Activated T-helper 1 cell treated with anti-CD3 and anti-CD28 coated beads, Interleukin-2, amount 50 U/mL, for 16 hours (primary cell): ENCODE measurements at places on chromosomes 16 and 17.

GRCh38 chr17:47220531-47220999 is 11.4 kb downstream of the MYL4 start:
- no peak for DNase-seq

GRCh38 chr17:31508288-31509094 is 117.0 kb downstream of the RAB11FIP4 start:
- DNase-seq: no peak

DNA sequence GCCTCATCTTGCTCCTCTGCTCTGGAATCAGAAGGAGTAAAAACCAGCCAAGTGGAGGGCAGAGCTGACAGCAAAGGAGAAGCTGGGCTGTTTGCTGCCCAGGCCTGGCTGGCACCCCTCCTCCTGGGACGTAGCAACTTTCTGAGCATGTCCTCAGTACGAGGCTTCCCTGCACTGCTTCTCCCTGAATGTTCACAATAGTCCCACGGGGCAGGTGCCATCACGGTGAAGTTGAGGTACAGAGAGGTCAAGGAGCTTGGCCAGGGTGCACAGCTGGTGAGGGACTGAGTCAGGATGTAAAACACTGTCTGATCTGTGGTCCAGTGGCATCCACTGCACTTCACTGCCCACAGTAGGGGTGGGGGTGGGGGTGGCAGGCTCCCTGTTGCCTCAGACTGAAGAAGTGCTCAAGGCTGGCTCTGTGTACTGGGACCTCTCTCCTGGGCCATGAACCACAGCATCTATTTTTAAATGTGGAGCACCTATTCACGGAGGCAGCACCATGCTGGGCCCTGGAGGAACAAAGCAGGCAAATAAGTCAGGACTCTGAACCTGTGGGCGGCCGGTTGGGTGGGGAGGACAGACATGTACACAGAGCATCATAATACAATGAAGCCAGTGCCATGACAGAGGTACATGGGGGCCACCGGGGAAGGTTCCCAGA is 369.5 kb downstream of the SEC14L1 start:
- no peak for DNase-seq

GRCh38 chr16:80759419-80760162 is 44.8 kb downstream of the CDYL2 start:
- DNase-seq: no peak

DNA sequence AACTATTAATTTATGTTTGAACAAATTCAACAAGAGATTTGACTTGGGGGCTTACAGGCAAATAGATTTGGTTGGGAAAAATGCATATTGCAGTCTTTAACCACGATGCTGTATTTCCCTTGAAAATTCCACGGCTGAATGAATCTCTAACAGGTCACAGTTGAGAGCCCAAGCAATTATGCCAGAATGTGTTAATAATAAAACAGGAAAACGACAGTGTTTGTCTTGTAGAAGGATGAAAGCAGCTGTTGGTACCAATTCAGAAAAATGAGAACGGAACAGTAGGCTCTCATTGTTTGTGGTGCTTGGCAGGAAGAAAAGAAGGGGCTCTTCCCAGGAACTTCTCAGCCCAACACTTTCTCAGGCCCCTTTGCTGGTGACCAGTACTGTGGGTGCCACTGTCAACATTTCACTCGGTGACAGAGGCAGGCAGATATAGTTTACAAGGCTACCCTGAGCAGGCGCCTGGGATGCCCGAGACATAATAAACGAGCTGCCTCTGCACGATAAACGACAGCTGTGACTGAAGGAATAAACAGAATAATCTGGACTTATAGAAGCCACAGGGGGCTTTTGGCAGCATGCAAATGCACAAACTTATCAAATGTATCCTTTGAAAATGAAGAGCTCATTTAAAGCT is 387.1 kb downstream of the HS3ST4 start:
- no peak for DNase-seq
